ENCODE measurements at places on chromosomes 12 and 14.

- no peaks in the 10 kb centered on the region for H3K4me1 ChIP-seq
- H3K36me3 ChIP-seq = peaks cover 3% of the 10 kb centered on the region
- DNase-seq = no peak
- H3K27me3 ChIP-seq = no peaks in the 10 kb centered on the region
These were observed 32.6 kb downstream of the PAPLN start for GRCh38 chr14:73269729-73270531.

DNA sequence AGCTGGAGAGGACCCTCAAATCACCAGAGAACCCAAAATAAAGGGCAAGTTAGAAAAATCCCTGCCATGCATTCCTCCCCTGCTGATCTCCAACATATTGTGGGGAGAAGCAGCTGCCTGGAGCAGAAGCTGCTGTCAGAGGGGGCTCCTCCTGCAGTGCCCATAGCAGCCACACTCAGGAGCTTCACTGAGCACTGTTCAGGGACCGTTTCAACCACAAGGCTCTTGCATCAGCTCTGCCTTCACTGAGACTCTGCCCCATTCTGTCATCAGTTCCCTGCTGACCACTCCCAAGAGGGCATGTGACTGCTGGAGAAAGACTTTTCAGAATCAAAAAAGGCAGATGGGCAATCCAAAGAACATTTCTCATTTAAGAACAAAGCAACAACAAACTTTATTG lies 392.7 kb downstream of the GALC start:
- H3K36me3 ChIP-seq = no peaks in the 10 kb centered on the region
- no peak overlapping the region for H3K27ac ChIP-seq
- H3K27me3 ChIP-seq = no peaks in the 10 kb centered on the region
- H3K4me1 ChIP-seq = no peaks in the 10 kb centered on the region
- DNase-seq = peak; percentile 17

GRCh38 chr12:90193500-90193899 lies 484.9 kb upstream of the ATP2B1 start:
- no peaks in the 10 kb centered on the region for H3K27me3 ChIP-seq
- DNase-seq = no peak
- no peak overlapping the region for H3K4me3 ChIP-seq
- H3K27ac ChIP-seq = no peak overlapping the region

GRCh38 chr12:2641207-2641606 lies 153.6 kb upstream of the FKBP4 start:
- peaks cover 12% of the 10 kb centered on the region for H3K4me1 ChIP-seq
- no peak overlapping the region for H3K27ac ChIP-seq
- no peaks in the 10 kb centered on the region for H3K27me3 ChIP-seq
- peak; percentile 82 for DNase-seq
- H3K36me3 ChIP-seq = no peaks in the 10 kb centered on the region

GRCh38 chr14:96538097-96538989 lies 36.2 kb downstream of the PAPOLA start:
- DNase-seq = no peak
- no peak overlapping the region for H3K4me3 ChIP-seq
- no peaks in the 10 kb centered on the region for H3K27me3 ChIP-seq
- H3K36me3 ChIP-seq = no peaks in the 10 kb centered on the region
- H3K27ac ChIP-seq = no peak overlapping the region

GRCh38 chr14:56452940-56453339 lies 126.7 kb upstream of the TMEM260 start:
- no peak for DNase-seq
- no peaks in the 10 kb centered on the region for H3K4me1 ChIP-seq
- H3K4me3 ChIP-seq = no peak overlapping the region
- no peaks in the 10 kb centered on the region for H3K36me3 ChIP-seq

- H3K27me3 ChIP-seq = no peaks in the 10 kb centered on the region
- DNase-seq = no peak
- no peak overlapping the region for H3K27ac ChIP-seq
- H3K4me3 ChIP-seq = no peak overlapping the region
- H3K36me3 ChIP-seq = no peaks in the 10 kb centered on the region
These were observed 97.6 kb downstream of the GCH1 start for GRCh38 chr14:54805070-54805444.

DNA sequence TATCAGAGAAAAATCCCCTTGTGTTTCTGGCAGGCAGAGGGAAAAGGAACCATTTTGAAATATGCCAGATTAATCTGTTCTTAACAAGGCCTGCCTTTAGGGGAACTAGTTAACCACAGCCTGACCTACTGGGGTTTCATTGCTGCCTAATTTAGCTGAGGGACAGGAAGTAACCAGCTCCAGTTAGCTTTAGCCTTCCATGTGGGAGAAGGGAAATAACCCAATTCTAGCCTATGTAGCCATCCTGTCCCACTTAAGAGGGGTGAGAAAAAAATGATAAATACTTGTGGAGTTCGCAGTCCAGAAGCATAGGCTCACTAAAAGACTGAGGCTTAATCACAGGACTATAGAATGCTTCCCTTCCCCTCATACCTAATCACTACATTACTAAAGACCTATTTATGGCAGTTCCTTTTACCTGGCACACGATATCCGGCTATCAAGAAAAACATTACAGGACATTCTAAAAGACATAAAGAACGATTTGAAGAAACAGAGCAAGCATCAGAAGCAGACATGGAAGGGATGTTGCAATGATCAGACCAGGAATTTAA lies 22.8 kb downstream of the COX8C start:
- H3K27me3 ChIP-seq = no peaks in the 10 kb centered on the region
- H3K36me3 ChIP-seq = no peaks in the 10 kb centered on the region
- DNase-seq = no peak
- no peaks in the 10 kb centered on the region for H3K4me1 ChIP-seq

GRCh38 chr14:76657846-76658245 lies 103.4 kb upstream of the VASH1 start:
- DNase-seq = no peak
- H3K36me3 ChIP-seq = no peaks in the 10 kb centered on the region
- no peaks in the 10 kb centered on the region for H3K27me3 ChIP-seq
- H3K4me1 ChIP-seq = no peaks in the 10 kb centered on the region
- H3K4me3 ChIP-seq = no peak overlapping the region

GRCh38 chr12:46908936-46909635 lies 83.3 kb upstream of the SLC38A4 start:
- no peak overlapping the region for H3K27ac ChIP-seq
- no peaks in the 10 kb centered on the region for H3K27me3 ChIP-seq
- H3K36me3 ChIP-seq = no peaks in the 10 kb centered on the region
- H3K4me3 ChIP-seq = no peak overlapping the region
- H3K4me1 ChIP-seq = no peaks in the 10 kb centered on the region

DNA sequence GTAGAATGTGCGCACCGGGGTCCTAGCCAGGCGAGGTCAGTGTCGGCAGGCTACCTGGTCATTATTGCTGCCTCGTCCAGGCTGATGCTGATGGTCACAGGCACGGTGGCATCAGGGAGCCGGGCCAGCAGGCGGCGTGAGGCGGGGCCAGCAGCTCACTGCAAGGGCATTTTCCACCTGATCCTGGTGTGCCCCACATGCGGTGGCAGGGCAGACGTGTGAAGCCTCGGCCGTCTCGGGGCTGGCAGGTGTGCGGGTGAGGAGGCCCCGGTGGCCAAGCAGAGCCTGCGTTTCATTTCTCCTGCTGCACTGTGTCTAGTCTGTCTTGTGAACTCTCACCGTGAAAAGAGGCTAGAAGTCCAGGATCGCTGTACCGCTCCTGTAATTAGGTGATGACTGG lies 12.0 kb upstream of the AMN start:
- H3K27ac ChIP-seq = no peak overlapping the region
- no peak for DNase-seq
- H3K36me3 ChIP-seq = no peaks in the 10 kb centered on the region
- no peaks in the 10 kb centered on the region for H3K4me1 ChIP-seq
- no peak overlapping the region for H3K4me3 ChIP-seq

GRCh38 chr12:19125325-19125724 lies 4.2 kb upstream of the PLEKHA5 start:
- no peaks in the 10 kb centered on the region for H3K27me3 ChIP-seq
- no peak overlapping the region for H3K27ac ChIP-seq
- no peaks in the 10 kb centered on the region for H3K36me3 ChIP-seq

GRCh38 chr14:39173198-39173597 lies 1.9 kb upstream of the PNN start:
- no peak overlapping the region for H3K4me3 ChIP-seq
- peaks cover 4% of the 10 kb centered on the region for H3K36me3 ChIP-seq
- no peaks in the 10 kb centered on the region for H3K27me3 ChIP-seq
- no peak overlapping the region for H3K27ac ChIP-seq

DNA sequence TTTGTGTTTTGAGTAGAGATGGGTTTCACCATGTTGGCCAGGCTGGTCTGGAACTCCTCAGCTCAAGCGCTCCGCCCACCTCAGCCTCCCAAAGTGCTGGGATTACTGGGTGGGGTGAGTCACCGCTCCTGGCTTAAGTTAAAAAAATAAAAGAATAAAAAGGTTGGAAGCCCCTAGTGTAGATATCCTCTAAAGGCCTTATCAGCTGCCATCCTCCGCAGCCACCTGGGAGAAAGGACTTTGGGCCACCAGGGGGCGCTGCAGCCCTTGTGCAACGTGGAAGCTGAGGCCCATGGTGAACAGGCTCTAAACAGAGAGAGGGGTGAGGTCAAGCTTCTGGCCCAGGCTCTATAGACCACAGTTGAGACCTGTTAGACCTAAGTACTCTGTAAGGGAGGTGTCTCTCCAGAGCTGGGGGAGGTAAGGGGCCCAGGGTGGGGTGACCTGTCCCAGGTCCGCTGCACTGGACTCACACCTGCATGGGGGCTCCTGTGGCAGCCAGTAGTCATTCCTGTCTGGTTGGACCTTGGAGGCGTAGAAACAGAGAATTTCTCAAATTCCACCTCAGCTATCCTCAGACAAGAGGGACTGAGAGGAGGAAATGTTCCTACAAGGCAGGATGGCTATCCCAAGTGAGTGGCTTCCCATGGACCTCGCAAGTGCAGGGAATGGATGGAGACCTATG lies 14.0 kb upstream of the RACGAP1 start:
- H3K4me3 ChIP-seq = no peak overlapping the region
- no peak overlapping the region for H3K27ac ChIP-seq
- peak; percentile 97 for DNase-seq

GRCh38 chr14:101110729-101111619 lies 207.5 kb upstream of the RTL1 start:
- no peak for DNase-seq
- no peaks in the 10 kb centered on the region for H3K36me3 ChIP-seq
- no peaks in the 10 kb centered on the region for H3K27me3 ChIP-seq
- H3K4me1 ChIP-seq = peaks cover under 1% of the 10 kb centered on the region

- DNase-seq = no peak
- no peaks in the 10 kb centered on the region for H3K36me3 ChIP-seq
- no peaks in the 10 kb centered on the region for H3K27me3 ChIP-seq
- H3K4me3 ChIP-seq = no peak overlapping the region
These were observed 13.3 kb downstream of the SLCO1B1 start for GRCh38 chr12:21144309-21144708.

DNA sequence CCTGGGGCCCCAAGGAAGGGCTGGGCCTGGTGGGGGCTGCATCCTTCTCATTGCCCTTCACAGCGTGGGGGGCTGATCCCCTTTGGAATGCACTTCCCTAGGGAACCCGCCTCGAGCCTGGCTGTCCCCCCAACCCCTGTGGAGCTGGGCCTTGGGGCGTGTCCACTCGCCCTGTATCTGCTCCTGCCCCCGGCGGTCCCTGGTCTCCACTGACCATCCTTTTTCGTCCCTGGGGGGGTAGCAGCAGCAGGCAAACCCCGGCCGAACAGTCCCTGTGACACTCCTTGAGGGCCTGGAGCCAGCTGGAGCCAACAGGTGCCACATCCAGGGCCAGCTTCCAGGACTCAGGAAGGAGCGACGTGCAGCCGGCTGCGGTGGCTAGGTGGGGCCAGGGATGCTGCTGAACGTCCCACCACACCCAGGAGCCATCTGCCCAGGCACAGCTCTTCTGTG lies 9.4 kb upstream of the GPR132 start:
- H3K4me3 ChIP-seq = no peak overlapping the region
- no peaks in the 10 kb centered on the region for H3K27me3 ChIP-seq
- no peak overlapping the region for H3K27ac ChIP-seq
- DNase-seq = no peak
- H3K36me3 ChIP-seq = no peaks in the 10 kb centered on the region

Data from mesendoderm (in vitro differentiated cells).